ENCODE measurements at places on chromosomes 1 and 21.

DNA sequence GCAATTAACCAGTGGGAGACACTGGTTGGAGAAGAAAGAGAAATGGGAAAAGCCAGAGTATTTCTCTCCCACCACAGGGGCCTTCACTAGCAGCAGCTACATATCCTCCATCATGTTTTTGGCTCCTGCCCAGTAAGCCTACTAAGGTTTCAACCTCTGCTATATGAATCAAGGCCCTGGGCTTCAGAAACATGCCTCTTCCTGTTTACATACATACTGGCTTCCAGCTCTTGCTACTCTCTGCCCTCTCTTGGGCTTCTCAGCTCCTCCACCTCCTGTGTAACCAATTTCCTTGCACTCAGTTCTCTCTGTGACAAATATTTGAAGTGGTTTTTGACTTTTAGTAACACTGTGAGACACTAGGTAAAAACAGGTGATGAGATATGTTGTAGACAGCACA, 80.8 kb downstream of the LRRC7 start:
- DNase-seq, result no peak

GRCh38 chr1:38138498-38139233, 92.1 kb upstream of the POU3F1 start:
- DNase-seq, result no peak

- no peak for DNase-seq
Measured at GRCh38 chr21:29261555-29262540, 36.9 kb upstream of the BACH1 start.

DNA sequence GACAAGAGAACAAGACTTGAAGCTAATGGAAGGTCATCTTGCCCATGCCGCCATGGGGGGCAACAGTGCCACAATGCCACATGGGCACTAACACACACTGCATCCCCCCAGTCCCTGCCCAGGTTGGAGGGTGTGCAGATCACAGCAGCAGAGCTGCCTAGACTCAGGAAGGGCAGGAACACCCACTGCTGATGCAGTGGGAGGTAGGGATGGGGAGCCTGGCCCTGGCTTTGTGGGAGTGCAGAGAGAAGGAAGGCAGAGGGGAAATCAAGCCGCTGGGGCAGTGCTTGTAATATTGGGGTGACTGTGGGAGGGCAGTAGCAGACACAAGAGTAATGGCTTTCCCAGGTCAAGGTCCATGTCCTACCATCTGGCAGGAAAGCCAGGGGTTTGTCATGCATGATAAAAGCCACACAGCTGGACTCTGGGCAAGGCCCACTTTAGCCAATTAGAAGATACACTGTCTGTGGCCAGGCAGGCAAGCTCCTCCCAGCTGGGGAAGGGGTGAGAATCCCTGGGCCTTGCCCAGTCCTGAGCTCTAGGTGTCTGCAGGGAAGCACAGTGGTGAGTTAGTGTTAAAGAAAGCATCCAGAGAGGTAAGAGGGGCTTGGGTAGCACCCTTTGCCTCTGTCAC, 25.4 kb upstream of the MEF2D start:
- DNase-seq, result no peak

DNA sequence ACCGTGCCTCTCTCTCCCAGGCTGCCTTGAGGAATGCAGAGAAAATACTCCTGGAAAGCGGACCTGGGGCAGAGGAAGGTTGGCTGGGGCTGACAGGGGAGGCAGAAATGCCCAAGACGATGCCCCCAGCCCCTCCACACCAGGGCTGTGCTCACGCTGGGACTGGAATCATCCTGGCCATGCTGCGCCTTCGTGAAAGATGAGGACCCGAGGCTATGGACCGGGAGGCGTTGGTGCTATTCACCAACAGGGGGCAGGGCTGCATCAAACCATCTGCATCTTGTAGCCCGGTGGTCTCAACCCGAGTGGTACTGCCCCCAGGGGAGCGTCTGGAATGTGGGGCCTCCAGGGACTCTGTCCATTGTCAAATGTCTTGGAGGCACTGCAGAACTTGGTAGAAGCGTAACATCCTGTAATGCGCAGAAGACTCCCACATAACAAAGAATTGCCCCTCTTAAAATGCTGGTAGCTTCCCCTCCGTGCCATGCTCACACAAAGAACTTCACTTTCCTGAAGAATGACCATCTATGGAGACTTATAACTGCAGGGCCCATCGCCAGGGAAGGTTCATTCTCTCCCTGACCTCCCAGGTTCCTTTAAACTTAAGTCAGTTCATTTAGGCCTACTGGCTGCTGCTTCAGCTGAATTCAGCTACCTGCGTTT, 251.2 kb downstream of the RRAGC start:
- peak; percentile 22 for DNase-seq

GRCh38 chr1:37692834-37693175, 489 bp downstream of the CDCA8 start:
- no peak for DNase-seq

GRCh38 chr1:94514095-94514727, 27.3 kb downstream of the F3 start:
- no peak for DNase-seq

- no peak for DNase-seq
Measured at GRCh38 chr1:224059897-224060427, 53.9 kb upstream of the FBXO28 start.

GRCh38 chr1:100710906-100711682, 8.4 kb upstream of the VCAM1 start:
- no peak for DNase-seq

DNA sequence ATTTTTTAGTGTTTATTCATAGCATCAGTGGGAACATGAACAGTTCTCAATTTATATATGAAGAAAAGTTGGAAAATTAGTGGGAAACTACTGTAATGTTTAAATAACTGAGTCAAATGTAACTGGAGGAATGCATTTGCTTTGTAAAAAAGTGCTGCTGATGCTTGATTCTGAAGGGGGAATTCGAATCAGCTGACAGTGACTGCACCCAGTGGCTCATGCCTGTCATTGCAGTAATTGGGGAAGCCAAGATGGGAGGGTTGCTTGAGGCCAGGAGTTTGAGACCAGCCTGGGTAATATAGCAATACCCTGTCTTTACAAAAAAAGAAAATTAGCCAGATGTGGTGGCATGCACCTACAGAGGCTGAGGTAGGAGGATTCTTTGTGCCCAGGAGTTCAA, 398.4 kb downstream of the ZP4 start:
- no peak for DNase-seq

GRCh38 chr21:16159213-16159970, 429.6 kb downstream of the USP25 start:
- DNase-seq, result no peak

DNA sequence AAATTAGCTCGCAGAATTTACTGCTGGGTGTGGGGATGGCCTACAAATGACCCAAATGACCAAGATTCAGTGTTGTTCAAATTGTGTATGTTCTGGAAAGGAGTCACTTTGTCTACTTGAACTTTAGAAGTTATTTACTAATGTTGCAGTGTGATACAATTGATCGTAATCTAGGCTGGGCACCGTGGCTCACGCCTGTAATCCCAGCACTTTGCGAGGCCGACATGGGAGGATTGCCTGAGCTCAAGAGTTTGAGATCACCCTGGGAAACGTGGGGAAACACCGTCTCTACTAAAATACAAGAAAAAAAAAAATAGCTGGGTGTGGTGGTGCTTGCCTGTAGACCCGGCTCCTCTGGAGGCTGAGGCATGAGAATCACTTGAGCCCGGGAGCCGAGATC, 57.6 kb upstream of the TMPRSS2 start:
- DNase-seq, result no peak

- DNase-seq, result no peak
Measured at GRCh38 chr1:84830136-84830535, 62.9 kb downstream of the LPAR3 start.

DNA sequence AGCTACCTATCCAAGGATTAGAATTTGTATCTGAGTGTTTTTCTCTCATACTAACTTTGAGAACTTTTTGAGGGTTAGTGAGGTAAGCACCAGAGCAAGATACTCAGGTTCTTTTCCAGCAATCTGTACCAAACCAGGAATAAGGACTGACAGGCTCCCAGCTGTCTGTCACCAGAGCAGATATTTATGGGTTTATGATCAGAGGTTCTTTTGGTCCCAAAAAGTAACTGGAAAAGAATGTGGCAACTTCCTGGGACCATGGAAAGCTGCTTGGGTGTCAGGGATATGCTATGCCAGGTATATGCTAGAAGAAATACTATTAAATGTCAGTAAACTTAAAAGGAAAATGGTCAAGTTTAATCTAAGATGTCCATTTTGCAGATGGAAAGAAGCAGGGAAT, 75.7 kb upstream of the ZNF326 start:
- DNase-seq, result no peak

DNA sequence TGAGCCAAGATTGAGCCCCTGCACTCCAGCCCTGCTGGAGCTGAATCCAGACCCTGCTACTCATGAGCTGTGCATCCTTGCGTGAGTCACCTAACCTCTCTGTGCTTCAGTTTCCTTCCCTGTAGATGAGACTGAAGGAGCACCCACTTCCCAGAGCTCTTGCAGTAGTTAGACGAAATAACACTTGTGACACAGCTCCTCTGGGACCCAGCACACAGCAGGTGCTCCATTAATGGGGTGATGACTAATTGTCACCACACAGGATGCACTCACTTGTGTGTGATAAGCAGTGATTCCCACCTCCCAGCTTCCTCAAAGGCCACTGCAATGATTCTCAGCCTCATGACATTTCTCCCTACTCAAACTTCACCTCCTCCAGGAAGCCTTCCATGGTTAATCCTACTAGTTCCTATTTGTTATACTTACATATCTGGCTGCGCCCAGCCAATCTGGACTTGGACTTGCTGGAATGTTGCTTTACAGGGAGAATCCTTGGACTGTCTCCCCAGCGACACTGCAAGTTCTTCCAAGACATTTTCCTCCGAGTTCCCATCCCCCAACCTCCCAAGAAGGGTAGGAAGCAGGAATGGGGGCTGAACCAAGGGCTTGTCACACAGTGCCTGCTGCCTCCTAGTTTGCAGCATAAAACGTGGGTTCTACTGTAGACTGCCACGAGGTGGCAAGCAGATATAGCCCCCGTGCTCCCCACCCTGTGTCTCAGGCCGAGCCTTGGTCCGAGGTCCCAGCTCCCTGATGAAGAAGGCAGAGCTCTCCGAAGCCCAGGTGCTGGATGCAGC, 17.2 kb downstream of the DRAXIN start:
- no peak for DNase-seq

GRCh38 chr1:201020040-201020591, 3.4 kb downstream of the KIF21B start:
- peak; percentile 70 for DNase-seq

DNA sequence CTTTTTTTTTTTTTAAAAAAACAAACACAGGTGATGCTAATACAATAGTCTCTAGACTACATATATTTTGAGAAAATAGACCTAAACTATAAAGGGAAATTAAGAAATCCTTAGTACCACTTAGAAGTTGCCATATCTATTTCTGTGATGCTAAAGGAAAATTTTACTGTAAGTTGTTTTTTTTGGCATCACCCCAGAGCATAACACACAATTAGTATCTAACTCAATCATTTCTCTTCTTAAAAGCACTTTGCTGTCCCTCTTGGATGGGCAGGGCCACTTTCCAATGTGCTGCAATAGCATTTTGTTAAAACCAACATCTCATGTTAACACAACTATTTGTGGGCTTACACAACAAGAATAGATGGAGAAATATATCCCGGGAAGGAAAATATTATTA, 91.9 kb downstream of the GABPA start:
- DNase-seq, result no peak

- no peak for DNase-seq
Measured at GRCh38 chr1:230834292-230834691, 34.0 kb downstream of the C1orf198 start.

DNA sequence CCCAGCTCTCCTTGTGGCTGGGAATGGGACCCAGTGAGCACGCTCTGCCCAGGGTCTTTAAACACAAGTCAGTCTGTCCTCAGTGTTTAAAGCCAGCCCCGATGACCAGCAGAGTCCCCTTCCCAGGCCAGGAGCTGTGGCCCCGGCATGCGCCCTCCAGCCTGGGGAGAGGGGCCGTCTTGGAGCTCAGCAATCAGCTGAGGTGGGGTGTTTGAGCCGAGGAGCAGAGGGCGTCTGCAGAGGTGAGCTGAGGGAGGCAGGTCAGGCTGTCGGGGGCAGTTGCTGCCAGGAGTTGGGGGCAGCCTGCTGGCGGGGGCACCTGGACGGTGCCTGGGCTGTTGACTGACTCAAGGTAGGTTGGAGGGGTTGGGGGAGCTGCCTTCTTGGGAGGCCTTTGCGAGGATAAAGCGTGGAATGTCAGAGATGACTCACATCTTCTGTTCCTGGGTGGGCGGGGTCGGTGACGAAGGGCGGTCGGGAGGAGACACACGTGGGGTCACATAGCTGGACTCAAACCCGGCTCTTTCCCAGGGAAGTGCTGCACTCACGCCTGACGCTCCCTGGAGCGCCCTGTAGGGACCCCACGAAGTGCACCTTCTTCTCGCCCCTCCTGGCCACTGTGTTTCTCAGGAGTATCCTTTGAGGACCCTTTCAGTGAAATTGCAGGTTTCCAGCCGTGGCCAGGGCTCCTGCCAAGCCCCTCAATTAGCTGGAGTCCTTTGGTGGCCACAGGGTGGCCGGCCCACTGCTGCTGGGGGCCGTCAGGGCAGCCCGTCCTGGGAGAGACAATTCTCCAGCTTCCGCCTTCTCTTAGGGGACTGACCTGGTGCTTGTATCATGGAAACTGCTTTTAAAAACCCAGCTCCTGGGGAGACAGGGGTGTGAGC, 86.2 kb downstream of the SIK1 start:
- no peak for DNase-seq

- DNase-seq, result no peak
Measured at GRCh38 chr21:40408561-40408960, 438.4 kb downstream of the DSCAM start.

DNA sequence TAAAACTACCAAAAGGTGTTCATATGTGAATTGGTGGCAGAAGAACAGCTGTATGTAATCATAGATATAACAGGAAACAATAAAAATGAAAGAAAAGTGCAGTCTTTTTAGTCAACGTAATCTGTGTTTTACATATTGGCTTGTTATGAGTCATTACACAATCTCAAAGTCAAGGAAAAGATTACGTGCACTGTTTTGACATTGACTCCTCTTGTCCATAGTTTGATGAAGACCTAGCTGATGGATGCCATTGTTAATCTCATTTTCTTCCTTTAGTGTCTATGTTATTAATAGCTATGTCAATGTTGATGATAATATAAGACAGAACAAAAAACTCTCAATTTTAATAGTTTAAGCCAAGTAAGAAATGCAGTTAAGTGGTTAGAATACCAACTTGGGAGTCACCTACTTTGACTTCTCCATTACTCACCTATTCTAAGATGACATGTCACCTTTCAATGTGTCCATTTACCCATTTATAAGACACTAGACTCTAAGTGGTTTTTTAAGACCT, 84.5 kb upstream of the SAMSN1 start:
- no peak for DNase-seq

- no peak for DNase-seq
Measured at GRCh38 chr1:31886866-31887265, 51.3 kb downstream of the PTP4A2 start.

GRCh38 chr1:90295534-90295933, 300.6 kb downstream of the ZNF326 start:
- no peak for DNase-seq

- DNase-seq, result no peak
Measured at GRCh38 chr21:42107177-42107880, 36.2 kb downstream of the UMODL1 start.

GRCh38 chr1:93005252-93005598, 44.0 kb upstream of the DIPK1A start:
- DNase-seq, result no peak
